ENCODE measurements at places on chromosomes 5 and 9. TPM values are rescaled to one million over a fixed set of nuclear protein-coding genes. Genes with fewer than 3 reads are reported as not detected.

- no peak for DNase-seq
Observed at GRCh38 chr9:14383294-14383693, 69.4 kb upstream of the NFIB start.

GRCh38 chr5:119626086-119626485 is 3.3 kb upstream of the FAM170A start:
- no peak for DNase-seq

- no peak for DNase-seq
Observed at GRCh38 chr5:173859408-173860159, 28.6 kb upstream of the CPEB4 start.

PCDHB12 gene
- total RNA-seq = 0.81 TPM

DNA sequence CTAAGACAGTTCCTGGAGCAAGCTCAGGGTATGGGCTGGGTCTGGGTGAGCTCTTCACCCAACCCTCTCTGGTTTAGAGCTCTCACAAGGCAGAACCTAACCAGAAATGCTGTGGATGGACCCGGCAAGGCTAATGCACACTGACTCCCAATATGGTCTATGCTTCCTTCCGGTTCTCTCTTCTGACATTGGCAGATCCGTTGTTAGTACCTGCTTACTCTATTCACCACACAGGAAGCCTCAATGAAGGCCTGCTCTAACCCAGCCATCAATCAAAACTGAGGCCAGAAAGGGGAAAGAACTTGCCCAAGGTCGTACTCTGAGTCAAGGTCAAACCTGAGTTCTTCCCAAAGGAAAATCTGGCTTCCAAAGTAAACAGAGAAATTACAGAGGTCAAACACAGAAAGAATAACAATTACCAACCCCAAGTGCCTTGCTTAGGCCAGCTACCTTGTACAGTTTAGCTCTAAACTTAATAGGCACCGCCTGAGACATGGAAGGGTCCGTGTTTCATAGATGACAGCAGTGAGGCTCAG is 46.0 kb upstream of the AKNA start:
- no peak for DNase-seq

PDE8B gene
- 3.4 TPM for total RNA-seq

LCN1 gene
- not detected for total RNA-seq

GRCh38 chr9:133004999-133005760 is 25.6 kb upstream of the GTF3C5 start:
- DNase-seq = no peak

DNA sequence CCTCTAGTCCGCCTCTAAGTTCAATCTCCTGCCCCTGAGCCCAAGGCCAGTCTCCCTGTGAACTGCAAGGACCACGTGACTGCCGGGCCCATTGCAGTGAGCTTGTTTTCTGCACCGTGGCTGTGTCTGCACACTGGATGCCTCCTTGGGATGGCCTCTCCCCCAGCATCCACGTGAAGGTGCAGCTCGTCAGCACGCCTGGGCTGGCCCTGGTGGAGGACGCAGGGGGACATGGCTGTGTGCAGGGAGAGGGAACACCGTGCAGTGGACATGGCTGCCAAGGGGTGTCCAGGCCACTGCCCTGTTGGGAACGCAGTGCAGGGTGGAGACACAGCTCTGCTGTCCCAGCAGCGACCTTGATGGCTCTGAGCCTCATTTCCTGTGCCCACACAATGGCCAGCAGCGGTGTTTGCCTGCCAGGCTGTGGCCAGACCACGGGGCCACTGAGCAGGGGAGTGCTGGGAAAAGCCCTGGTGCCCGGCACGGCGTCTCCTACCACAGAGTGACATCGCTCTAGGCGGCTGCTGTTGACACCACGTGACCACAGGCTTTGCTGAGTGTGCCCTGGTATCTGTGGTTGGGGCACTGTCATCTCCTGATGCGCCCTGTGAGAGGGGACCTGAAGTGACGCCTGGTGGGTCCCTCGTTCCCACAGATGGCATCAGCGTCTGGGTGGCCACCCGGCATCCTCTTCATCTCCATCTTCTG is 26.9 kb upstream of the EXOC3 start:
- DNase-seq = peak; percentile 49

DIPK1B gene
- 18.0 TPM for total RNA-seq

DNA sequence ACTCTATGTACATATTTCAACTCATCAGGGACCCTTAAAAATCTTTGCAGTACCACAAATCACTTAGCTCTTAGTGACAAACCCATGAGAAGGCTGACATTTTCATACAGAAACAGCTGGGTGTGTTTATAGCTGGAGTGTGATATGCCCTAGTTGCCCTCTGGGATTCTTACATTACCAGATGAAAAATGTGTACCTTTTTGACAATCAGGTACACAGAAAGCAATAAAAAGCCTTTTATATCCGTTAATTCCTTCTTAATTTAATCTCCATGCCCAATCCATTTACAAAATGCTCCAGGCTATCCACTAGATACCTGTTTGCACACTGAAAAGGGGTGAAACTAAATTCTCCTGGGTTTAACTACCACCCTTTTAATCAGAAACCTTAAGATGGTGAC is 222.9 kb downstream of the KIAA0825 start:
- DNase-seq = no peak

DNA sequence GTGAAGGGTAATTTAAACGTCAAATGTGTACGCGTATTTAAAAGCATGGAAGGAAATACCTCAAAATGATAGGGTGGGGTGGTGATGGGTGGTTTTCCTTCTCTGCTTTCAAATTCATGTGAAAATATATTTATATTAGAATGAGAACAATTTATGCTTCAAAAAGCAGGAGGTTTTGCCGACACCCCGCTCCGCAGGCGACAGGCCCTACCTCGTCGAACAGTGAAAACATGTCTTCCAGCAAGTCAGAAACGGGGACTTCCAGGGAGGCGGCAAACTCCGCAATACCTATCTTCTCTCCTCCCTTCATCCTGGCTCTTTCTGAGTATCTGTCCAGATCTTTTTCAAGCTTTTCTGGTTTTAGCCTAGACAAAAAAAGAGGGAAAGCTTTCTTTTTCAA is 28.5 kb upstream of the SLC6A3 start:
- no peak for DNase-seq

GRCh38 chr5:81826128-81826527 is 75.2 kb upstream of the SSBP2 start:
- no peak for DNase-seq

- no peak for DNase-seq
Observed at GRCh38 chr5:84274585-84275468, 109.9 kb downstream of the EDIL3 start.

GRCh38 chr5:159511570-159511969 is 181.3 kb upstream of the IL12B start:
- no peak for DNase-seq

- DNase-seq = no peak
Observed at GRCh38 chr9:116490321-116490720, 196.8 kb upstream of the TRIM32 start.

Data from heart left ventricle (tissue), 16 donors.